Activated CD4-positive, CD25-positive, alpha-beta regulatory T cell treated with anti-CD3 and anti-CD28 coated beads, Interleukin-2, amount 50 U/mL, for 16 hours (primary cell): ENCODE measurements at places on chromosomes 1 and 21.

DNA sequence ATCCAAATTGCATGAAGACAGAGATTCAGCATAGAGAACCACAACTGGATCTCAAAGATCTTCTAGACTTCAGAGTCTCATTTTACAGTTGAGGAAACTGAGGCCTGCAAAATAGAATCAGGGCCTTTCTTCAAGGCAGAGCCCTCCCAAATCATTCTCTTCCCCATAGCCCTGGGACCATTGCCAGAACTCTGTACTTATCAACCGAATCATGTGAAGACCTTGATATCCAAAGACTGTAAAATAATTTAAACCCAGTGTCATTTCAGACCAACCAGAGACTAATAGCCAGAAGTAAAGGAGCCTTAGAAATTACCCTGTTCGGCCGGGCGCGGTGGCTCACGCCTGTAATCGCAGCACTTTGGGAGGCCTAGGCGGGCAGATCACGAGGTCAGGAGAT lies 90.1 kb downstream of the DTL start:
- DNase-seq = no peak

- no peak for DNase-seq
These were observed 94.5 kb downstream of the GLIS1 start for GRCh38 chr1:53644496-53644895.

DNA sequence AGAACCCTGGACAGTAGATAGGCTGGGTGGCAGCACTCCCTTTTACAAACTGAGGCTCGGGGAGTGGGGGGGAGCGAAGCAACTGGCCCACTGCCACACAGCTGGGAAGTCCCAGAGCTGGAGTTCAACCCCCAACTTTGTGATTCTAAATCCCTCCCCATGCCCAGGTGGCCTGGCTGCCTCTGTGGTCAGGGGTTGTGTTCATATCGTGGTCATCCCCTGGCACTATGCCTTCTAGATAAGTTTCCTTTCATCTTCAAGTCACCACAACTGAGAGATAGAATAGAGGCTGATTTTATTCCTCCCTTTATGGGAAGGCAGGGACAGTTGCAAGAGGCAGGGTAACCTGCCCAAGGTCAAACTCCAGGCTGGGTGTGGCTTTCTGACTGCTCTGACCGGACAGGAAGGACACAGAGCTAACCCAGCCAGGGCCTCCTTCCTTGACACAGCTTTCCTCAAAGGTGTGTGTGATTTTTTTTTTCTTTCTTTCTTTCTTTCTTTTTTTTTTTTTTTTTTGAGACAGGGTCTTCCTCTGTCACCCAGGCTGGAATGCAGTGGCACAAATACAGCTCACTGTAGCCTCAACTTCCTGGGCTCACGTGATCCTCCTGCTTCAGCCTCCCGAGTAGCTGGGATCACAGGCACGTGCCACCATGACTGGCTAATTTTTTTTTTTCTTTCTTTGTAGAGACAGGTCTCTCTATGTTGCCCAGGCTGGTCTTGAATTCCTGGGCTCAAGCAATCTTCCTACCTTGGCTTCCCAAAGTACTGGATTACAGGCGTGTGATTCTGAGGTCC lies 18.4 kb upstream of the TNFRSF1B start:
- no peak for DNase-seq

GRCh38 chr1:161427733-161428516 lies 60.2 kb upstream of the CFAP126 start:
- no peak for DNase-seq

- DNase-seq = no peak
These were observed 311.9 kb upstream of the PLD5 start for GRCh38 chr1:242836423-242836822.

GRCh38 chr21:45412909-45413611 lies 8.1 kb downstream of the COL18A1 start:
- no peak for DNase-seq

- DNase-seq = no peak
These were observed 67.0 kb downstream of the TGFB2 start for GRCh38 chr1:218412171-218412570.

DNA sequence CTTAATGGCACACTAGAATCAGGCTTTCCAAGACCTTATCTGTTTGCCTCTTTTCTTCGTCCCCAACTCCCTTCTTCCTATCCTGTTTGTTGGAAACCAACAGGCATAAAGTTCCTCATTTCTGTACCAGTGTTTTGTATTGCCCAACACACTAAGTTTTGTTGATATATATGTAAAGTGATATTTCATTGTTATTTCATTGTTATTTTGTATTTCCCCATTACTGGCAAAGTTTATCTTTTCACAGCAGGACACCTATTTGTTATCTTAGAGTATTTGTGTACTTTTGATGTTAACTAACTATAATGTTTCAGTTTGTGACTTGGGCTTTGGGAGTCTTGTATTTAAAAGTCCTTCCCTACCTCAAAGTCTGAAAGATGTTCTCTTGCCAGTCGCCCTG lies 27.1 kb downstream of the FAM20B start:
- DNase-seq = no peak

DNA sequence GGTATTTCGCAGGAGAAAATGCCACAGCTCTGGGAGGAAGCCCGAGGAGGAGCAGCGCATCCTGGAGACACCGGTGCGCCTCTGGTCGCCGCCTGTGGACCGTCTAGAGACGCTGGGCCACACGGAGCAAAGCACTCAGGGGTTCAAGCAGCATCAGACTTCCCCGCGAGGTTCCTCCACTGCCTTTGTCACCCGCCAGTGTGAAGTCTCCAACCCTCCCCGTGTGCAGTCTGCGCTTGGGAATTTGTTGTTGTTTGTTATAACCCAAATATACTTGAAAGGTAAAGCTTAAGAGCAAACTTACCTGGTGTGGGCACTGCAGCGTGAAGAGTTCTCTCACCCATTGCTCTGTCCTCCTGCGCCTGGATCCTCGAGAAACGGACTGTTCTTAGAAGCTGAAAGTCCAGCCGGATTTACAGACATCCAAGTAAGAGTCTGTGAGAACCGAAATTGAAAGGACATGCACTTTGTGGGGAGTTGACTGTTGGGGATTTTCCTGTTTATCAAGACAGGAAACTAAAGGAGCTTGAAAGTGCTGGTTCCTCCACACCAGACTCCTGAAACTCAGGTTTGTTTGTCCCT lies at the start of gene GBP4:
Gene GBP4, minus strand, starts transcription at position 452 of the 582 bp plus-strand sequence. Its CDS starts 108 bp downstream, at position 344.
- DNase-seq = peak; percentile 6

- DNase-seq = no peak
These were observed 2.1 kb upstream of the EFNA1 start for GRCh38 chr1:155125511-155125945.

DNA sequence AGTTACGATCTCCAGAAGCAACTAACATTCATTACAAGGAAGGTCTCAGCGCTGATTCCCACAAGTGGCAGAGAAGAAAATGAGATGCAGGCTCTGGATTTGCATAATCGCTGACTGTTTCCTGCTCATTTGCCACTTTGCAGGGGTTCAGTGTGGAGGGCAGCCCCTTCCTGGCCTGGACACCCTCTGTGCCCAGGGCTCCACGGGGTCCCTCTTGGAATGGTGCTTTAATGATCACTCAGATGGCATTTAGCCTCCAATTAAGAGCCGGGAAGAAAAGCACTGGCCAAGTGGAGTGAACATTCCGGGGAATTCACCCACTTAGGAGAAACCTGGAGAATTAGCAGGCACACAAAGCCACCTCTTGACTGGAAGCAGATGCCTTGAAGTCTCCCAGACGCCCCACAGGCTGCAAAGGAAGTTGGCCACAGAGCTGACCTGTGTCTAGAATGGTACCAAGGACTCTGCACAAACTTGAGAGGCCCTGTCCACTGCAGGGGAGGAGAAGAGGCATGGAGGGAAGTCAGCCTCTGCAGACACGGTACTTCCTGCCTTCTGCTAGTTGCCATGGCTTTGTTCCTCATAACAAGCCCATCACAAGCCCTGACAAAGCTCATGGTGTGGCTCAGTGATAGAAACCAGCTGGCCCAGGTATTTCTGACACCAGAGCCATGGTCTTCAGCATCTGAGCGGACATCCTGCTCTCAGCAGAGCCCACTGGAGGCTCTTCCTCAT lies 157.2 kb downstream of the KAZN start:
- no peak for DNase-seq

GRCh38 chr1:10295481-10296085 lies 85.2 kb downstream of the KIF1B start:
- no peak for DNase-seq

GRCh38 chr1:228283043-228283371 lies 75.2 kb downstream of the OBSCN start:
- DNase-seq = no peak

DNA sequence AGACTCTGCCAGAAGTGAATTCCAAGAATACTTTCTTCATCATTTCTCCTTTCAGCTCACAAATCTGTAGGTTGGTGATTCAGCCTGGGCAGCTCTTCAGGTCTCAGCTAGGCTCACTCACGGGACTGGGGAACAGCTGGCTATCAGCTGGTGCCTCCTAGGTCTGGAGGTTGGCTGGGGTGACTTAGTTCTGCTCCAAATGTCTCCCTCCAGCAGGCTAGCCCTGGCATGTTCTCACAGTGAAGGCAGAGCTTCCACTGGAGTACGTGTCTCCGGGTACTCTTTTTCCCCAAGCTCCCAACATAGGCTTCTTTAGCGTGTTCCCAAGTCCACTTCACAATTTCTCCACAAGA lies 12.5 kb upstream of the VAMP4 start:
- DNase-seq = no peak

DNA sequence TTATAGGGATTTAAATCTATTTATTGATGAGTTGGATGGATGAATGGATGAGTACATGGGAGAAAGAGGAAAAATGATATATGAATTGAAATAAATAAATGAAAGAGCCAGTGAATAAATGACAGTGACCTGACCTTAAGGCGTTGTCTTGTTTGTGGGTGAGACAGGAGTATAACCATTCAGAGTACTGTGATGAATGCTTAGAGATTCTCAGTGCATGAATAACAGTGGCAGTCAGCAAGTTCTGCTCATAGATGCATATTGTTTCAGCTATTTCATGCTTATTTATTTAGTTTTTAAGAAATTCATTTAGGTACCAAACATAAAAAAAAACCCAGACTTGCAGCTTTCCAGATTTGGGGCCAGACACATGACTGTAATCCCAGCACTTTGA lies 116.4 kb downstream of the FGGY start:
- DNase-seq = no peak

DNA sequence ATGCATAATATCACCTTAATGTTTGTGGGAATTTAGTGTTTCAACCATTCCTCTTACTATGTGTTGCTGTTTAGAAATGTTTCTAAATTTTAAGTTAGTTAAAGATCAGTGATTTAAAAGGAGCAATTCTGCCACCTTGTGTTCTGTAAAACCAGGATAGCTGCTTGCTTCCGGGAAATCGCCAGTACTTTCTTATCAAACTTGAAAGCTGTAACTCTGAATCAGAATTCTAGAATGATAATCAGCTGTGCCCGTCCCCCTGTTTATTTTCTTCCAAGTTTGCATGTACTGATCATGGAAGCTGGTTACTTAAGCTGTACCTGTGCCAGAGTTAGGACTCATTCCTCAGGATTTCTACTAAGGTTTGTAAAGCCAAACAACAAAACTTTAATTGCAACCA lies 656.4 kb downstream of the LTN1 start:
- DNase-seq = no peak

DNA sequence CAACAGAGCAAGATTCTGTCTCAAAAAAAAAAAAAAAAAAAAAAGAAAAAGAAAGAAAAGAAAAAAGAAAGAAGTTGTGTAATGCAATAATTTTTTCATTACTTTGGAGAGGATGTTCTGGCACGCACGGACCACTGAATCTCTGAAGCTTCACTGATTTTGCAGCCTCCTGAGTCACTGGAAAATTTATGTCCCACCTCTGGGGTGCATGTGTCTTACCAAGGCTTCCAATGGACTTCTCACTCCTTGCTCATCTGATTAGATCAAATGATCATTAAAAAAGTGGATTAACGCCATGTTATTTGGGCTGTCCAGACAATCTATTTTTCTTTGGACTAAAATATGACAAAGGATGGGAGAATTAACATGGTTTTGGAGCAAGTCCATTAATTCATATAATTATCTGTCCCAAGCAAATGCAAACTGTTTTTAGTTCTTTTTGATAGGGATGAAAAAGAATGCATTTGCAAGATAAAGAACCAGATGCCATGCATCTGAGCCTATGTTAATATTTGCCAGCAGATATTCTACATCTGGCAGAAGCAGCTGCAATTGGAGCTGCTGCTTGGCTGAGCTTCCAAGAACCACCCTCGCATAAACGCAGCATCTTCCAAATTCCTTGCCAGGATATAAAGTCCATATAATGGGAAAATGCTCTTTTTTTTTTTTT lies 10.1 kb upstream of the MAP1LC3C start:
- no peak for DNase-seq
